ENCODE measurements at places on chromosomes 2 and 18. TPM values are rescaled to one million over a fixed set of nuclear protein-coding genes. Genes with fewer than 3 reads are reported as not detected.
A peak's percentile ranks its signal among the peaks of the same experiment; 100 is the strongest.

The TRIM43 gene
- not detected for total RNA-seq

The RND3 gene
- not detected for total RNA-seq

DNA sequence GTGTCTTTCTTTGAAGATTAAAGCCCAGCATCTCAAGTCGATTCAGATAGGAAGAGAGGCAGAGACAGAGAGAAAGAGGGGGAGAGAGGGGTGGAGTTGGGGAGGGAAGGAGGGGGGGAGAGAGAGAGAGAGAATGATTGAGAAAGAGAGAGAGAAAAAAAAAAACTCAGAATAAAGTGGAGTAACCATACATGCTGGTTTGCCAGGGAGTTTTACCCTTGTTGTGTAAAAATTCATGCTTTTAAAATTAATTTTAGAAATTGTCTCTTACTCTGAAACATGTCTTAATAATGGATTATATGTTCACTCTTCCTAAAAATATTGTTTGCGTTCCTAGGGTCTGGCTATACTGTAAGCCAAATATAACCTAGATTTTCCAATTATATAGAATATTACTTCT is 908.5 kb downstream of the DSC3 start:
- peaks cover 1% of the 10 kb centered on the region for H3K36me3 ChIP-seq
- H3K27me3 ChIP-seq = no peaks in the 10 kb centered on the region
- DNase-seq = no peak
- no peak overlapping the region for H3K4me3 ChIP-seq
- no peak overlapping the region for H3K27ac ChIP-seq

DNA sequence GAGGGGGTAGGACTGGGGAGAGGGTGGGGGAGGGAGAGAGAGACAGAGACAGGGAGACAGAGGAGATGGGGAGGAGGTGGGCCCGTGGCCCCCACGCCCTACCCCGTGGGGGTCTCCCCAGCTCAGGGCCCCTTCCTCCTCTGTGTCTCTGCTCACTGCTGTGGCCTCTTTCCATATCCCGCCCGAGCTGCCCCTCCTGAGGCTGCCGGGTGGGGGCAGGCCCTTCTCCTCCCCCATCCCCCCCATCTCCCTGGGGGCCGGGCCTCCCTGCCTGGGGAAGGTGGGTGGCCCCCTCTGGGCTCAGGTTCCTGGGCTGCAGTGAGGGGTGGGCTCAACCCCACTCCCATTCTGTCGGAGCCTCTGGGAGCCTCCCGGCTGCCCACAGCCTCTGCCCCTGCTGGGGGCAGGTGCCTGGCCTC is 332 bp upstream of the PDCD1 start:
- peaks cover 14% of the 10 kb centered on the region for H3K27me3 ChIP-seq
- H3K4me1 ChIP-seq = peaks cover 67% of the 10 kb centered on the region
- peak overlapping the region; percentile 85 for H3K4me3 ChIP-seq
- H3K36me3 ChIP-seq = peaks cover 5% of the 10 kb centered on the region

DNA sequence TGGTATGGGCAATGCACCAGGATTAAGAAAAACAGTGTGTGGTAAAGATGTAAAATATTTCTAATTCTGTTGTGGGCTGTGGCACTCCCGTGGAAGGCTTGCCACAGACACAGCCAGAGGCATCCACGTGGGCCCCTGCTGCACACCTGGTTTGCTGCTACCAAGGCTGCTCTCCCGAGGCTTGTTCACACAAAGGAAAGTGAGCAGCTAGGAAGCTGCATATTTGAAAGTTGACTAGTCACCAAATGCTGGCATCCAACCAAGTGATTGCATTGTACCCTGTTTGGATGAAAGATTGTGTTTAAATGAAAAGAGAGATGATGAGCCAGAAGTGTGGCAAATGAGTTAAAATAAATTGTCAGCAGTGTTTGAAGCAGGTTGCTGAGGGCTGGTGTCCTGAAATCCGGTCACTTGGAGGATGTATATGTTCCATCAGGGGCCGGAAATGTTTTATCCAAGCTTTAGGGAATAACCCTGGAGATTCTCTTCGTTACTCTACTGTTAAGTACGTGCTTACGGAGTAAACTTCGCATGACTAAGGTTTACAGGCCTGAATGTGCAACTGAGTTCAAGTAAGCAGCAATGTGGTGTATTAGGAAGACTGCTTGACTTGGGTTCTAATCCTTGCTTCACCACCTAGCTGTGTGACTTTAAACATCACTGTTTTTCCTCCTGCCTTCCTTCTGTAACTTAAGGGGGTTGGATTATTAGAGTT is 86.1 kb downstream of the MSH2 start:
- H3K27me3 ChIP-seq = no peaks in the 10 kb centered on the region
- H3K4me1 ChIP-seq = peaks cover 10% of the 10 kb centered on the region
- peaks cover 2% of the 10 kb centered on the region for H3K36me3 ChIP-seq
- H3K4me3 ChIP-seq = no peak overlapping the region
- no peak for DNase-seq

DNA sequence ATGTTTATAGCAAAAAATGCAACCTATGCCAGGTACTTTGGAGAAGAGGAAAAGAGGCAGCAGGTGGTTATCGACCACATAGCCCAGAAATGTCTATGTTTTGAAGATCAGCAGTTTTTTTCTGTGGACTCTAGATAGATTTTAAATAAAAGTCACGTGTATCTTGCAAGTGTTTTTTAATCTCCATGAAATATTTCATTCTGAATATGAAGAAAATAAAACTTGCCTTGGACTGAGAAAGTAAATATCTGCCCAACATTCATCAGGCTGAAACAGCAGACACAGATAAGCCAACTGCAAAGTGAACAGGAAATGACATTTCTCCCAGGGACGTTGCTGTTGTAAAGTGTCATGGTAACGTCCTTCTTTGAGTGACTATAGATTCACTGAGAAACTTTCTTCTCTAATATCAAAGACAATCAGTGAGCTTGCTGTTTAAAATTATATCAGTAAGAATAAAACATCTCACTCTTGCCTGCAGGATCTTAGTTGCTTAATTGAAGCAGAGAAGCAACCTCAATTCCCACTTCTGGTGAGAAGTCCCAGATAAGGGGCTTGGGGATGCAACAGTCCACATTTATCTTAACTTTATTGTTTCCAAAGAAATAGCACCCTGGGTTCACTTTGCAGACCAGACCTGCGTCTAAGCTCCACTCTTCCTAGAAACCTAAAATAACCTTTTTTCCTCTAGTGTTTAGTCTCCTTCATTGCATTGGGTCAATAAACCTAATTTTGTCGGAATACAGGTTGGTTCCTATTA is 6.3 kb downstream of the MYOM1 start:
- no peaks in the 10 kb centered on the region for H3K36me3 ChIP-seq
- H3K27me3 ChIP-seq = no peaks in the 10 kb centered on the region
- peaks cover 29% of the 10 kb centered on the region for H3K4me1 ChIP-seq
- DNase-seq = no peak
- peak overlapping the region; percentile 25 for H3K4me3 ChIP-seq

DNA sequence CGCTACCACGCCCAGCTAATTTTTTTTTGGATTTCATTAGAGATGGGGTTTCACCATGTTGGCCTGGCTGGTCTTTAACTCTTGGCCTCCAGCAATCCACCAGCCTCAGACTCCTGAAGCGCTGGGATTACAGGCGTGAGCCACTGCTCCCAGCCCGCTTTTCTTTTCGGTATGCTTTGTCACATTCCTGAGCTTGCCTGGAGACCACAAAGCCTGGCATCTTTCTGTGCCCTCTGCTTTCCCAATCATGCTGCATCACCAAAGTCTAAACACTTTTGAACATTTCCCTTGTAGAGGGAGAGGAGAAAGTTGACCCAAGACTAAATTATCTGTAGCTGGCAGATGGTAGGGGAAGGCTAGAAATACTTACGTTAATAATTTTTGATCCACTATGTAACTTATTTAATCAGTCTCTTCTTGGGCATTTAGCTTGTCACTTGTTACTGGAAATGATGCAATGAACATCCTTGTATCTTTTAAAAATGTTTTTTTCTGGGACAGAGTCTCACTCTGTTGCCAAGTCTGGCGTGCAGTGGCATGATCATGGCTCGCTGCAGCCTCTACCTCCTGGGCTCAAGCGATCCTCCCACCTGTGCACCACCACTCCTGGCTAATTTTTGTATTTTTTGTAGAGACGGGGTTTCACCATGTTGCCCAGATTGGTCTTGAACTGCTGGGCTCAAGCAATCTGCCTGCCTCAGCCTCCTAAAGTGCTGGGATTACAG is 2.7 kb upstream of the NPC1 start:
- no peak overlapping the region for H3K27ac ChIP-seq
- peaks cover 3% of the 10 kb centered on the region for H3K36me3 ChIP-seq
- DNase-seq = no peak
- peaks cover 32% of the 10 kb centered on the region for H3K4me1 ChIP-seq

DNA sequence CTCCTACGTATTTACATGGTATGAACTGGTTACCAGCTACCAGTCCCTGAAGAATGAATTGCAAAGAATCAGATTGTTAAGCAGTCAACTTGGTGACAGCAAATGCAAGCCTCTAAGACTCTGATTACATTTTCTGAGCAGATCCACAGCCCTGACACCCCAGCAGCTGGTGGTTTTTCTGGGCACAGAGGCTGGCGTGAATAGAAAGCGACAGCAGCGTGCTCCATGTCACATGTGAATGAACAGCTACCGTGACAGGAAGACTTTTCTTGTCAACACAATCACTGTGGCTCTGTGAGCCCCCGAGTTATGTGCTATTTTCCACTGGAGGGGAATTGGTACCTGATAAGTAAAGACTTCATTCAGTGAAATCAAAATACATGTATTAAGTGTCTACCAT is 93.2 kb upstream of the CBLN2 start:
- no peaks in the 10 kb centered on the region for H3K4me1 ChIP-seq
- H3K27ac ChIP-seq = no peak overlapping the region
- no peak for DNase-seq
- H3K4me3 ChIP-seq = no peak overlapping the region
- H3K27me3 ChIP-seq = no peaks in the 10 kb centered on the region

DNA sequence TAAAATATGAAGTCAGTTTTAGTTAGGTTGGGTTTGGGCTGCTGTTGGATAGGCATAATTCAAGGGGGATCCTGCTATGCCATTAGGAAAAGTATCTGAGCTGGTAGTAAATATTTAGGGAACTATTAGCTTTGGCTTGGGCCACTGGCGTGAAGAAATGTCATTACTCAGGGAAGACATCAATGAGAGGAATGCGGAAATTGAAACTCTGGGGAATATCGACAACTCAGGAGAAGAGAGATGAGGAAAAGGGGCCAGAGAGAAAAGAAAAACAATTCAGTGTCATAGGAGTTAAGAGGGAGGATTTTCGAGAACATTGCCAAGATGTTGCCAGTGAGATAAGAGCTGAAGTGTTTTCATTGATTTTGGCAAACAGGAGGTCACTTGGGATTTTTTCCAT is 149.7 kb upstream of the PARD3B start:
- H3K36me3 ChIP-seq = no peaks in the 10 kb centered on the region
- no peak for DNase-seq
- no peak overlapping the region for H3K27ac ChIP-seq
- peaks cover 5% of the 10 kb centered on the region for H3K27me3 ChIP-seq

GRCh38 chr2:202158796-202159195 is 79.6 kb downstream of the SUMO1 start:
- peaks cover 16% of the 10 kb centered on the region for H3K4me1 ChIP-seq
- no peaks in the 10 kb centered on the region for H3K36me3 ChIP-seq
- H3K27ac ChIP-seq = no peak overlapping the region
- H3K27me3 ChIP-seq = peaks cover under 1% of the 10 kb centered on the region
- DNase-seq = no peak

DNA sequence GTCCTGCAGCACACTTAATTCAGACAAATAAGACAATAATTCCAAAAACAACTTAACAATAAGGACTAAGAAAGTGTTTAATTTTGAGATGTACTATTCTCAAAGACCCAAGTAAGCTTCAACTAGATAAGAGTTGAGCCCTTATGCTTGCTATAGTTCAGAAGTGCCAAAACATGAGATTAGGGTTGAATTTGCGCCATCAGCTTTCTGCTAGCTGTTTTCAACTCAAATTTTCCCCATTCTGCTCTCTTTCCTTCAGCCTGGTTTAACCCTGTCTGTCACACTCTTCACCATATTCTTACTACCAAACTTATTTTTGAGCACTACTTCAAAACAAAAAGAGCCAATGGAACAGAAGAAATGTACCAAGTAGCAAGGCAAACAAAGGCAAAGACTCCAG is 4.1 kb downstream of the NFE2L2 start:
- H3K4me1 ChIP-seq = peaks cover 74% of the 10 kb centered on the region
- H3K27me3 ChIP-seq = no peaks in the 10 kb centered on the region
- peaks cover 34% of the 10 kb centered on the region for H3K36me3 ChIP-seq

All from activated T-cell treated with anti-CD3 and anti-CD28 coated beads, Interleukin-2, amount 50 U/mL, for 72 hours (primary cell).